ENCODE measurements at places on chromosomes 2 and 18.

DNA sequence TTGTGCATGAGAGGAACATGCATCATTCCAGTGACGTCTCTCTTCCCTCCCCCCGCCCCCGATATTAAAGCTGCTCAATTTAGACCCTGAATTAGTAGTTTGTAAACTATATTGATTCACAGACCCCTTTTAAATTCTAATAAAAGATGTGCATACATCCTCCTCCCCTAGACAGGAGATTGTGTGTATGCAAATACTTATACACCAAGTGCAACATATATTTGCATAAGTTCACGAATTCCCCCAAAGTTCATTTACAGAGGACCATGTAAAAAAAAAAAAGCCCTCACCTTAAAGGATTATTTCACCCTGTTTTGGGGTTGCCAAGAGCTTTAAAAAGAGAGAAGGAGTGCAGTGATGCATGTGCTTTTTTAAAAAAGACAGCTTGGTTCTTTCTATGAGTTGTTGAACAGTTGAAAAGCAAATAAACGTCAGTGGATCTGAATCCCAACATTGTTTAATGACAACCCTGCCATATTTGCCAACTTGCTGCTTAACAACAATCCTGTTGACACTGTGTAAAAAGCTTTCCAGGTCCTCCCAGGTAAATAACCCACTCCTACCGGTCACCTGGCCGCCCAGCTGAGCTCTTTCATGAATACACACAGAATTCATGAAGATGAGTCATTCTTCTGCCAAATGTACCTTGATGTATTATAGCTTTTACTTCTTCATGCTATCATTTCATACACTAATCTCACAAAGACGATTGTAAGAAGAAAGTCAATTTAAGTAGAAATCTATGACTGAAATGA, 211.5 kb downstream of the IKZF2 start:
- no peak for DNase-seq

GRCh38 chr18:3248062-3248657, 559 bp downstream of the MYL12A start:
- no peak for DNase-seq

DNA sequence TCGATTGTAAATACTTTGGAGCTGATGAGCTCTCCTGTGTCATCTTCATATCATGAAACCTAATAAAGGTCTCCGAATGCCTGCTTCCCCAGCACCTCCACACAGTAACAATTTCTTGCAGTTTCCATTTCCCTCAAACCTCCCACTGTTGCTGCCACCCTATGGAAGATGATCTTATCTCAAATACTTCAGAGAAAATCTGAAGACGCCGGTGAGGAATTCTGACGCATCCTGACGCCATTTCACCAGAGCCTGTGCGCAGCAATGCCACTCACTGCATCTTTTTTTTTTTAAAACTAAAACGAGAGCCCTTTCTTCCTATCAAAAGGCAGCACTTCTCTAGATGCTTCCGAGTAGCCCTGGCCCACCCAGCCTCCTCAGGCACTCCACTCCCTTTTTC, 31.9 kb upstream of the GNAL start:
- DNase-seq, result no peak

DNA sequence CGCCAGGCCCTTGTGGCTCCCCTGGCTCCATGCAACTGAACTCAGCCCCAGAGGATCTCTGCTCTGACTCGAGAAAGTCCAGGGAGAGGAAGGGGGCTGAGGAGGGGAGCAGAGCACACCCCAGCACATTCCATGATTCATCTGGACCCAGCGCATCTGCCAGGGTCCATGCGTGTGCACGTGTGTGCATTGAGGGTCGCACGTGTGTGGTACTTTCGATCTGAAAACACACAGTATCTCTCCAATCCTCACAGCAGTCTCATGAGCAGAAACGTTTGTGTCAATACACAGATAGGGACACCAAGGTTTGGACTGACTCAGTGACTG, 146.4 kb upstream of the ID2 start:
- DNase-seq, result no peak

- no peak for DNase-seq
Measured at GRCh38 chr18:8762968-8763367, 57.6 kb downstream of the MTCL1 start.

DNA sequence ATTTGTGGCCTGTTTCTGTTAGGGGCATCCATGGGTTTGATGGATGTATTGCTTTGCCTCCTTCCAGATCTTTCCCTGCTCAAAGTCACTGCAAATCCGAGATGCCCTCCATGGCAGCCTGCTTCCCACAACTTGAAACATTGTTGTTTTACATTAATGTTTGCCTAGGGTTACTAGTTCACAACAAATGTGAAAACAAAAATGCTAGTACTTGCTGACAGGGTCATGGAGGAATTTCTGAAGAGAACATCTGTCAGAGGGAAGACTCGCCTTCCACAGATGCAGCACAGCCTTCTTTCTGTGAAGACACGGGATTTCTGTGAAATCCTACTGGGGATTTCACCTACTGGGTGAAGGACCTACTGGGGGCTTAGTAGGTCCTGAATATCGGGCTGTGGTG, 260.0 kb upstream of the FN1 start:
- DNase-seq, result no peak

GRCh38 chr18:23828426-23828825, 139.2 kb downstream of the LAMA3 start:
- DNase-seq, result peak; percentile 21

DNA sequence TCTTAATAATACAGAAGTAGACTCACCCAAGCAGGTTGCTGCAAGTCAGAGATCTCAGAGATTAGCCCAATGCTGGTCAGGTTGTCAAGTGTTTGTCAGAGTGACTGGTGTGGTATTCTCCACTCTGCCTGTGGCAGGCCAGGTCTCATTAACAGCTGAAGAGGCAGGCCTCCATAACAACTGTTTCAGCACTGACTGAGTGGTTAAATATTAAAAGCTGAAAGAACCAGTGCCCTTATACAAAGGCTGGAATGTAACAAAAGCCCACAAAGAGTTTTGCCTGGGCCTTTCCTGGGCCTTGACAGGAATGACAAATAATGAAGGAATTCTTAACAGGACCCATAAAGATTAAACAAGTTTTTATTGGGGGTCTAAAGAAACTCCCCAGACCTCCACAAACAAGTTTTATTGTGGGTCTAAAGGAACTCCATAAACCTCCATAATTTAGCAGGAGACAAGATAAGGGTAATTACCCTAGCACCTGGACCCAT, 26.8 kb downstream of the SULT1C2 start:
- DNase-seq, result no peak

DNA sequence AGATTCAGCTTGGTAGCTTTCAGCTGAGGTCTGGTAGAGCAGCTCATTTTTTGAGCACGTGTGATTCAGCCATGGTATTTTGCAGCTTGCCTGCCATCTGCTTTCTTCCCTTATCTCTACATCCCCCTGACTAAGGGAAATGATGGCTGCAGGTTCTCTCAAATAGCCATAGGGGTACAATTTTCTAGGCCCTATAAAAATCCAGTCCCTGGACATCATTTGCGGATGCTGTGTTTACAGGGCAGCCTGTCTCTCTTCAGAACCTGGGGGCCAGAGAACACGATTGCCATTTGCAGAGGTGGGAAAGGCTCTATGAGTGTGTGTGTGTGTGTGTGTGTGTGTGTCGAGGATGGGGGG, 442.7 kb upstream of the MEIS1 start:
- no peak for DNase-seq

- no peak for DNase-seq
Measured at GRCh38 chr2:176092270-176093144, at the start of gene HOXD13. Gene HOXD13 (plus strand): TSS chr2:176092721. CDS start chr2:176092891, 170 bp downstream.

DNA sequence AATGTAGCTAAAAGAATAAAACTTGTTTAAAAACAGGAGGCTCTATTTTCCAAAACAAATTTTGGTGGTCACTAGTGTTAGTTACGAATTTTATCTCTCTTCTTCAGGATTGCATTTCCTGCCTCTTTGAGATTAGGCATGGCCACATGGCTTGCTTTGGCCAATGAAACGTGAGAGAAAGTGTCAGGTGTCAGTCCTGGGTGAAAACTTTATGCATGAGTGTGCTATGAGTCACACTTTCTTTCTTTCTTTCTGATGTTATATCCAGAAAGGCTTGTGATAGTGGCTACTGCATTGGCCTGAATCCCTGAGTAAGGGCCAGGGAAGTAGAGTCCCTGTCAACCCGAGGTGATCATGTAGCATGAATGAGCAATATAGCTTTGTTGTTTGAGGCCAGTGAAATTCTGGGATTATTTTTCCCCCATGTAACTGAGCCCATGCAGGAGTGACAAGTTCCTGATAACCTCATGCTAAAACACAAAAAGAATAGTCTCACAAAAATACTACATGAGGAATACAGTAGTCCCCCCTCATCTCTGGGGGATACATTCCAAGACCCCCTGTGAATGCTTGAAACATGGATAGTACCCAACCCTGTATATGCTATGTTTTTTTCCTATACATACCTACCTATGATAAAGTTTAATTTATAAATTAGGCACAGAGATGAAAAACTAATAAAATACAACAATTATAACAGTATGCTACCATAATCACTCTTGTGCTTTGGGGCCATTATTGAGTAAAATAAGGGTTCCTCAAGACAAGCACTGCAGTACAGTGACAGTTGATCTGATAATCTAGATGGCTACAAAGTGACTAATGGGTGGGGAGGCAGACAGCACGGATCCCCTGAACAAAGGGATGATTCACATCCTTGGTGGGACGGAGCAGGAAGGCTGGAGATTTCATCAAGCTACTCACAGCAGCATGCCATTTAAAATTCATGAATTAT, 109.5 kb downstream of the CDC42EP3 start:
- DNase-seq, result no peak

DNA sequence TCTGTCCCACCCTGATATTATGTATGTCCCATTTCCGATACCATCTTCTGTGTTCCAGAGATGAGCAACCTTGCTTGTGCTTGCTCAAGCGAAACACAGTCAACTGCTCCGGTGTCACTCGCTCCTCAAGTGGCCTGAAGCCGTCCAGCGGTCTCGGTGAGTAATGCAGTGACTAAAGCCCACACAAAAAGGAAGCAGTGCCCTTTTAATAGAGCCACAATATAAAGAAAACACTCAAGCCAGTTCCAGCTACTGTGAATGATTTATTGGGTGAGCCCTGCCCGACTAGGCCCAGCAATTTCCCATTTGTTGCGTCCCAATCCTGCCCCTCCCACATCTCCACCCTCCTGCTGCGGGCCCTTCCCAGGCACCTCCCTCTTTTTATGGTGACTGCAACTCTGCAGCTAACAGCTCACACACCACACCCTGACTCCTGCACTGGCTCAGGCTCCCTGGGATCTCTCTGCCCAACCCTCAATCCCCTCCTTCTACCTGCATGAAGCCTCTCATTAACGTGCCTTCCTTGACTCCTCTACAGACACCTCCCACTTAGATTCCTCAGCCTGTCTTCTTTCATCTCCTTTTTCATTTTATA, 44.2 kb upstream of the DSC1 start:
- DNase-seq, result no peak

DNA sequence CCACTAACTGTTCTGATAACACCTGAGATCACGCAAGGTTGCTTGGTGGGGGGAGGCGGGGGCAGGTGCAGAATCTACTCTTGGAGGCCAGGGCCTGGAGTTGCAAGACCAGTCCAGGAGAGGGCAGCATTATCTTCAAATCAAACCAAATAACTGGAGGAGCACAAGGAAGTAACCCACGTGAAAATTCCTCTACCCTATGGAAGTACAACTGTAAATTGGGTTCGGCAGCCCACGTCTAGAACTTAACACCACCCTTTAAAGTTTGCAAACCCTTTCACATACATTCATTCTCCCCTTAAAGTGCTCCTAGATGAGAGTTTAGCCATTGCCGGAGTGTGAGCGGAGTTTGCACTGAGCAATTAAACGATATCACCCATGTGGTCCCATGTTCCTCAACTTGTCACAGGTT, 19.6 kb upstream of the CXCR1 start:
- DNase-seq, result peak; percentile 51

- DNase-seq, result peak; percentile 25
Measured at GRCh38 chr18:10490401-10491165, 35.2 kb upstream of the NAPG start.

DNA sequence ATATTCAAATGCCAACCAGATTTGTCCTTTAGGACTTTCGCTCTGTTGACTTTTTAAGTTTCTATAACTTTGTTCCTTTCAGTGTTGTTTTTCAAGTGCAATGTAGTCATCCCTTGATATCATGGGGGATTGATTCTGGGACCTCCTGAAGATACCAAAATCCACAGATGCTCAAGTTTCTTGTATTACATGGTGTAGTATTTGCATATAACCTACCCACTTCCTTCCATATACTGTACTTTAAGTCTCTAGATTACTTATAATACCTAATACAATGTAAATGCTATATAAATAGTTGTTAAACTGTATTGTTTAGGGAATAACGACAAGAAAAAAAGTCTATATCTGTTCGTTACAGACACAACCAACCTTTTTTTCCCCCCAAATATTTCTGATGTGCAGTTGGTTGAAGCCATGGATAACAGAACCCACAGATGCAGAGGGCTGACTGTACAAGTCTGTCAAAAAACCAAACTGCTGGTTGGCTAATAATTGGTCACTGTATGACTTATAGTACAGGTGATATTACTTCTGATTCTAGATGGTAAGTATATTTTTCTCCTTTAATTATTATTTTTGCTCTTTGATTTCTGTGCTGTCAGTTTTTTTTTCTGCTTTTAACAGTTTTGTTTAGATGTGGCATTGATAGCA, 201.7 kb upstream of the STON1 start:
- DNase-seq, result no peak

DNA sequence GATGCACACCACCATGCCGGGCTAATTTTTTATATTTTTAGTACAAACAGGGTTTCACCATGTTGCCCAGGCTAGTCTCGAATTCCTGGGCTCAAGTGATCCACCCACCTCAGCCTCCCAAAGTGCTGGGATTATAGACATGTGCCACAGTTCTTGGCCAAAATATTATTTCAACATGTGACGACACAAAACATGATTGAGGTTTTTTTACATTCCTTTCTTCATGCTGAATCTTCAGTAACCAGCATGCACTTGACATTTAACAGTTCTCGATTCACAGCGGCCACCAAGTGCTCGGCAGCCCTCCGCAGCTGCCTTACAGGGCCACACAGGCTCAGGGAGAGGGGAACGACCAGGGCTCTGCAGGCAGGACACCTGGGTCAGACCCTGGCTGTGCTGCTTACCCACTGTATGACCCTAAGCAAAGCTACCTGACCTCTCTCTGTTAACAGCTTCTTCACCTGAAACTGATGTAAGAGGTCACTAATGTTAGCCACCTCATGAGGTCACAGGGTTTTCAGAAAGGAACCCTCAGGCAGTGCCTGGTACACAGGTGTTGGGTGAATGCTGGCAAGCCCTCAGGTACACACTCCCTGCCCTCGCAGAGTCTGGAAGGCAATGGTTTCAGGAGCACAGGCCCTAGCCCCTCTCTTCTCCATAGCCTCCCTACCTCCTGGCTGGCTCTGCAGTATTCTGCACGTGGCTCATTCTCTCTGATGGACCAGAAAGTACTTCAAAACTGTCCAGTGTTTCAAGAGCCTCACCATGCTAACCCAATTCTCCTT, 25.7 kb downstream of the TUBB6 start:
- no peak for DNase-seq

DNA sequence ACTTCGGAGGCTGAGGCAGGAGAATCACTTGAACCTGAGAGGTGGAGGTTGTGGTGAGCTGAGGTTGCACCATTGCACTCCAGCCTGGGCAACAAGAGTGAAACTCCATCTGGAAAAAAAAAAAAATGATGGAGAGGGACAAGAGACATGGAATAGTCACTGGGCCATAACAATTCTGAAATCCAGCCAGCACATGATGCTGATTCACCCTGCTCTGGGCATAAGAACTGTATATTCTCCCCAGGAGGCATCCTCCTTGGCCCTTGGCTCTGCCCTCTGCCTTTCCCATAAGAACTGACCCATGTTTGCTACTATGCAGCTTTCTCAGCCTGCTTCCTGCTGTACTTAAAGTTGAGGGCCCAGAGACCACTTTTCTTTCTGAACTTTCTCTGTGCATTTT, 297.7 kb downstream of the GBX2 start:
- no peak for DNase-seq

GRCh38 chr2:208373460-208374089, 33.0 kb upstream of the PTH2R start:
- no peak for DNase-seq
